ENCODE measurements at places on chromosomes 12 and 14.

- DNase-seq: no peak
Measured at GRCh38 chr14:99643343-99643742, 1.6 kb upstream of the HHIPL1 start.

GRCh38 chr12:13093848-13094220, 9.6 kb downstream of the GSG1 start:
- no peak for DNase-seq

DNA sequence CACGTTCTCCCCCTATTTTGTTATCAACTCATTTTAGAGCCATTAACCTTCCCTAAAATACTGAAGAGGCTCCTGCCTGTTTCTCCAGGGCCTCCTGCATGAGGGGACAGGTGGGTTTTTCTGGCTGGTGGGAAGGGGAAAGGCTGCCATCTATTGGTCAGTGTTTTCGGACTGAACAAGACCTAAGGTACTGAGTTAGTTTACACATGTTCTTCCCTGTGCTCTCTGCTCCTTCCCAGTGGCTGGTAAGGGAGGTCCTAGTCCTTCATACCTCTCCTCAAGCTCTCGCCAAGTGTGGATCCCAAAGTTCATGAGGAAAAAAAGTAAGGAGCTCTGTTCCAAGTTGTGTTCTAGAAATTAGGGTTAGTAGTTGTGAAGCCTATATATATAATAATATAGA, 357.5 kb downstream of the FSCB start:
- DNase-seq: no peak

DNA sequence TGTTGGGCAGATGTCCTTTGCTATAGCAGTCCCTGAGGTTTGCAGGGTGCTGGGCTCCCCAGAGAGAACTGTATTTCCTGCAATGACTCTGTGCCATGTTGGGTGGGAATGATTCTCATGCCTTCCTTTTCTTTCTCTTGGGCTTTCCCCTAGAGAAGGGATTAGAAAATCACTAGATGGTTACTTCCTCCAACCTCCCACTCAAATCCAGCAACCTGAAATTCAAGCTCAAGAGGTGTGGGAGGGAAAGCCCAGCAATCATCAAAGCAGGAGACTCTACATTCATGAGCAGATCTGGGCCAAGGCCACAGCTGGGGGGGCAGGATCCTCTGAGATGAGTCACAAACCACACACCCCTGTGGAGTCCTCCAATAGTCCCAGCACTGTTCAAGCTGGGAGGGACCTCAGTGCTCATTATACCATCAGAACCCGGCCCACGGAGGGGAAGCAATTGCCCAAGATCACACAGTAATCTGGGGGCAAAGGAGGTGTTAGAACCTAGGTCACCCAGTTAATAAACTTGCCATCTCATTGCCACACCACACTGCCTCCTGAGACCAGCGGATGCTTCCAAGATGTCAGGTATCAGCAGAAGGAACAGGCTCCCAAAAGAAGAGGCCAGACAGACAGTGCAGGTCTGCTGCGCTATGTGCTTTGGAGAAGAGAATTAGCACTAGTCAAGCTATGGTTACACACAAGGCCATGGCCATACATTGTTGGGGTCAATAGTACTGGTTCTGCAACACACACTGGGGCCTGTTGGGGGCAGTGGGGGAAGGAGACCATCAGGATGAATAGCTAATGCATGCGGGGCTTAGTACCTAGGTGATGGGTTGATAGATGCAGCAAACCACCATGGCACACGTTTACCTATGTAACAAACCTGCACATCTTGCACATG, 65.7 kb downstream of the TTC9 start:
- peak; percentile 70 for DNase-seq

DNA sequence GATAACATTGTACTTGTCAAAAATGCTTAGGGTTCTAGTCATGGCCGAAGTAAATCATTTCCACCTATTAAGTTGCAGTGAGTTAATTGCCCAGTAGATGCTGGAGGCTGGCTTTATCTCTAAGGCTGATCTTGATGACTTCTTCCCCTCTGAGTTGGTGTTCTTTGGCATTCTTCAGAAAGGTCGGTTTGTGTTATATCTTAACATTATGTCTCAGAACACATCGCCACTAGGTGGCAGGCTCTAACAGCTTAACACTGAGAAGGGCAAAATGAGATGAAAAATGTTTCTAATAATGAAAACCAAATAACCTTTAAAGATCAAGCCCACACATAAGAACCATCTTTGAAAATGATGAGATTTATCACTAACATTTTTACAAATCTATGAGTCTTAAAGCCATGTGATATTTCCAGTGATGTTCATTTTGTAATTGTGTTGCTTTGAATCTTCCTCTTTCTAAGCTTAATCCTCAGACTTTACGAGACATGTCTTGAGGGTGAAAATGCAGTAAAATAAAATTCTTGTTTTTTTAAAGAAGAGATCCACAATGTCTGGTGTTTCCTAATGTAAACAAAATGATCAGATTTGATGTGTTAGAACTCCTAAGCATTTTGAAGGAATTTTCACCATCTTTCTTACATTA, 28.6 kb downstream of the SUDS3 start:
- DNase-seq: peak; percentile 60

- no peak for DNase-seq
Measured at GRCh38 chr12:95673576-95673975, 117.0 kb downstream of the NTN4 start.

GRCh38 chr12:12714276-12715021, 2.7 kb upstream of the CDKN1B start:
- DNase-seq: peak; percentile 29

- DNase-seq: no peak
Measured at GRCh38 chr12:64798165-64798564, 26.3 kb upstream of the TBC1D30 start.

DNA sequence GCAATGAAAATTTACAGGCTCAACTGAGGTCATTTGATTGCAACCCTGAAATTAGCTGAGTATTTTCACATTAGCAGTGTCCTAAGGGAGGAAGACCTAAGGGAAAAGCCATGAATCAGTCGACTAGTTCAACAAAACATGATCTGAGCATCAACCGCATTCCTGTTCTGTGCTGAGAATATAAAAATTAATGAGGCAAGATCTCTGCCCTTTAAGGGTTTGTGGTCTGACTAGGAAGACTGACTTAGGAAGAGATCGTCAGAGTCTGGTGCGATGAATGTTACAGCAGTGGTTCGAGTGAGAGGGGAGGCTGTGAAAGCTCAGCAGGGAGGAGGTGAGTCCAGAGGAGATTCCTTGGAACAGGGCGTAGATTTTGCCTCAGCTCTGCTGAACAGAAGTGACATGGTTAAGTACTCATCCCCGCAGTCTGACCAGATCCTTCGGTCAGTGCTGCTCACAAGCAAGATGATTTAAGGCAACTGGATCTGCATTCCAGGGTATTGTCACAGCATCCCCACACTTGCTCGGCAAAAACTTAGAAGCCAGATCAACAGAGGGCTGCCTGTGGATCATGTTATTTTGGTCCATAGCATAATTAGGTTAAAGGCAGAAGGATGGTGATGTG, 49.6 kb downstream of the BMAL2 start:
- DNase-seq: peak; percentile 12

GRCh38 chr12:110370732-110371231, 32.7 kb downstream of the ANAPC7 start:
- DNase-seq: no peak

DNA sequence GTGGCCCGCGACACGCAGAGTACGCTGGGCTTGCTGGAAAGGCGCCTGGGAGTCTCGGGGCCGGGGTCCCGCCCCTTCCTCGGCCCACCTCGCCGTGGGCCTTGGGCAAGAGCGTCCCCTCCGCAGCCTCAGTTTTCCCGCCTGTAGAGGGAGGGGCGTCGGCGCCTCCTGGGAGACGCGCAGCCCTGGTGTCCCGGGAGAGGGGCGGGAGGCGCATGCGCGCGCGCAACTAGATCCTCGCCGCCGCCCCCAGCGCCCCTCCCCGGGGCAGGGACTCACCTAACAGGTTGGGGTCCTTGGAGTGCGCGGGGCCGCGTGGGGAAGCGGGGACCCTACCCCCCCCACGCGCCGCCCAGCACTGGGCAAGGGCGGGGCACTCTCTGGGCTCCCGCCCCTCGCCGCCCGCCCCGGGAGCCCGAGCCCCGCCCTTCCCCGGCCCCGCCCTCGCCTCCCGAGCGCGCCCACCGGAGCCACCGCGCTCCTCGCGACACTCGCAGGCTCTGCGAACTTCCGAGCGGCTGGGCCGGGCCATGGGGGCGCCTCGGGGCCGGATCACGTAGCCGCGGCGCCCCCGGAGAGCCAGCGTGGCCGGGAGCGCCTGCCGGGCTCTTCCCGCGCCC, at the start of gene KIF26A:
Gene KIF26A, plus strand, starts transcription at position 490 of the 620 bp plus-strand sequence. CDS start 136 bp downstream, outside the sequence.
- peak; percentile 35 for DNase-seq

GRCh38 chr14:105045710-105046326, 19.4 kb downstream of the GPR132 start:
- peak; percentile 74 for DNase-seq

GRCh38 chr12:25332143-25332542, 81.4 kb upstream of the KRAS start:
- no peak for DNase-seq

DNA sequence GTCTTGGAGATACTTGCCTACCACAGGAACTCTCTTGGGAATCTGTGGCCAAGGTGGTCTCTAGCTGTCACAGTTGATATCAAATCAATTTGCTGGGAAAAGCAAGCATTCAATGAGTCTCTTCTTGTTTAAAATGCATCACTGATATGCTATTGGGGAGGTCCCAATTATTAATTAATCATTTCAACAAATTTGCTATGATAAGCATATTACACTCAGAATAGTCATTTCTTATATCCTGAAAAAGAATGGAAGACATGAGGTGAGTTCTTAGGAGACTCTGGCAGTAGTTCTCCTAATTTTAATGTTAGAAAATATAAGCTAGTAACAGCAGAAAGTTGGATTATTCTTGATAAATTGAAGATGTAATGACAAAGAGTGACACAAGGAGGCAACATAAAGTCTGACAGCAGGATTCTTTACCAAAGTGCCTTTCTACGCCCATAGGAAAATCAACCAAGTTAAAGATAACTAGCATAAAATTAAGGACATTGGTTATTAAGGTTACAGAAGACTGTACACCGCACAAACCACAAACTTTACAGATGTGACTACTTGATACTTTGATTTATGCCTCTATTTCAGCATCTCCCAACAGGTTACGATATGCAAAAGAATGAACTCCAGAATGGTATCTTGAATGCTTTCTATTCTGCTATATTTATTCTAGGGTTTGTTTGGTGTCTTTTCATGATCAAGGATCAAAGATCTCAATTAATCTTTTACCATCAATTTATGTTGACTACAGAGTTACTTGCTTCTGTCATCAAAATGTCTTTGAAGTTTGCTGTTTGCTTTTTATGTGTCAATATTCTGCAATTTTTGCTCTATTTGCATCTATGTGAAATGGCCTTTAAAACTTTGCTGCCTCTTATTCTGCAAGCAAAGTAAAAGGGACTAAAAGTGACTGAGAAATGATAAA, 349.6 kb upstream of the CLEC14A start:
- no peak for DNase-seq

- DNase-seq: no peak
Measured at GRCh38 chr12:104741077-104741476, 217.0 kb downstream of the SLC41A2 start.

DNA sequence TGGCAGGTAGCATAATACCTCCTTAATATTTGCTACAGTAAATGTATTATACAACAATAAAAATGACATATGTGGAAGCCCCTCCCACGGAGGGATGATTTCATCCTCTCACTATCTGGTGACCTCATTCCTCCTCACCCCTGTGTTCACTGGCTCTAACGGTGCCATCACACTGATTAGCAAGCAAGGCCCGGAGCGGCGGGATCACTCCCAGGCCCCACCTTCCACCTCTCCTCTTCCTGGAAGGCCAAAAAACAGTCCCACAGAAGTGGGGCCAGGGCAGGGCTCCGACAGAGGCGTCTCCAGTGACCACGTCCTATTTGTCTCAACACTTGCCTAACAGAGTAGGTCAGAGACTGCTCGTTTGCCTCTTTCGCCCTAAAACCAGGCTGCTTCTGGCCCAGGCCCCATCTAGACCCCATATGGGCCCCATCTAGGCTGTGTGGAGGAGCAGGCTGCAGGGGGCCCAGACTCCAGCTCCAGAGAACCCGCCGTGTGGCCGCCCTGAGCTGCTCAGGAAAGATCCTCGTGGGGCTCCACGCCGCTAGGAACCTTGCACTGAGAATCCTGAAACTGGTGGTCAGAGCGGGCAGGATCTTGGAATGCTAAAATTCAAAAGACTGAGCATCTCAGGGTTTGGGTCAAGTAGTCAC, 3.7 kb downstream of the SELPLG start:
- DNase-seq: peak; percentile 87

DNA sequence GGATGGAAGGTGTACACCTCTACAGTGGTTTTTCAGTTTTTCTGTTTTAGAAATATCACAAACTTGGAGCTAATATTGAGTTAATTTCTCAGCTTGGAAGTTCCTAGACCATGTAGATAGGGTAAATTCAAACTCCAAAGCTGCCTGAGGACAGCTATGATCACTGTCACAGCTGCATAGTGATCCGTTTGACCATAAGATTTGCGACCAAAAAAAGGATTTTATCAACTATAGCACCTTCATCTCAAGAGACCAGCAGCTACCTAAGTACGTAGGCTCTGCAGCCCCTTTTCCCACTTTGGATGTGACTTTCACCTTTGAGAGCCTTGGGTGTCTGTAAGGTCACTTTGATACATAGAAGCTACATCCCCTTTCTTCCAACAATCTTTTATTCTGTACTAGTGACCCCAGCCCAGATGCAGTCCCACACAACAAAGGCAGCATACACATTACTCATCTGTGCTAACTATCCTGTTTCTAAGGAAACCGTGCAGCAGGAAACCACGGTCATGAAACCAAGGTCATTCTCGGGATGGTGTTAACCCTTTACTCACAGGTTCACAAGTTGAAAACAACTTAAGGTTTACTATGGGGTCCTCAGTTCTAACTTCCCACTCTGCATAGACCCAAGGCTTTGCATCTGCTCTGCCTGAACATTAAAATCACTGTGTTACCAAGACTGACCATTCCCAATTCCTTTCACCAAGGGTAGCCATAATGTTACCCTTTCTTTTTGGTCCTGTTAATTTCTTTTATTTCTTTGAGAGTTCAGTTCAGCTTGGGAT, 75.4 kb downstream of the IFT81 start:
- peak; percentile 73 for DNase-seq

DNA sequence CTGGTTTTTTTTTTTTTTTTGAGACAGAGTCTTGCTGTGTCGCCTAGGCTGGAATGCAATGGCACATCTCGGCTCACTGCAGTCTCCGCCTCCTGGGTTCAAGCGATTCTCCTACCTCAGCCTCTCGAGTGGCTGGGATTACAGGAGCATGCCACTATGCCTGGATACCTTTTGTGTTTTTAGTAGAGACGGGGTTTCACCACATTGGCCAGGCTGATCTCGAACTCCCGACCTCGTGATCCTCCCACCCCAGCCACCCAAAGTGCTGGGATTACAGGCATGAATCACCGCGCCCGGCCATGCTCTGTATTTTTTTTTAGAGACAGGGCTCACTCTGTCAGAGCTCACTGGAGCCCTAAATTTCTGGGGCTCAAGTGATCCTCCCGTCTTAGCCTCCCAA, 32.6 kb downstream of the VRTN start:
- no peak for DNase-seq
